ENCODE measurements at places on chromosomes 2 and 18.

GRCh38 chr2:181058378-181059269 is 78.2 kb downstream of the UBE2E3 start:
- no peak for DNase-seq

DNA sequence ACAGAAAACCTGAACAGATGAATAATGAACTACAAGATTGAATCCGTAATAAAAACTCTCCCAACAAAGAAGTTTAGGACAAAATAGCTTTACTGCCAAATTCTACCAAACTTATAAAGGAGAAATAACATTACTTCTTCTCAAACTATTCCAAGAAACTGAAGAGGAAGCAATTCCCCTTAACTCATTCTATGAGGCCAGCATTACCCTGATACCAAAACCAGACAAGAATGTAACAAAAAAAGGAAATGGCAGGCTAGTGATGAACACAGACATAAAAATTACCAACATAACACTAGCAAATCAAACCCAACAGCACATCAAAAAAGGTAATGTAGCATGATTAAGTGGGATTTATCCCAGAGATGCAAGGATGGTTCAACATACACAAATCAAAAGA is 213.7 kb upstream of the FOSL2 start:
- DNase-seq: no peak

DNA sequence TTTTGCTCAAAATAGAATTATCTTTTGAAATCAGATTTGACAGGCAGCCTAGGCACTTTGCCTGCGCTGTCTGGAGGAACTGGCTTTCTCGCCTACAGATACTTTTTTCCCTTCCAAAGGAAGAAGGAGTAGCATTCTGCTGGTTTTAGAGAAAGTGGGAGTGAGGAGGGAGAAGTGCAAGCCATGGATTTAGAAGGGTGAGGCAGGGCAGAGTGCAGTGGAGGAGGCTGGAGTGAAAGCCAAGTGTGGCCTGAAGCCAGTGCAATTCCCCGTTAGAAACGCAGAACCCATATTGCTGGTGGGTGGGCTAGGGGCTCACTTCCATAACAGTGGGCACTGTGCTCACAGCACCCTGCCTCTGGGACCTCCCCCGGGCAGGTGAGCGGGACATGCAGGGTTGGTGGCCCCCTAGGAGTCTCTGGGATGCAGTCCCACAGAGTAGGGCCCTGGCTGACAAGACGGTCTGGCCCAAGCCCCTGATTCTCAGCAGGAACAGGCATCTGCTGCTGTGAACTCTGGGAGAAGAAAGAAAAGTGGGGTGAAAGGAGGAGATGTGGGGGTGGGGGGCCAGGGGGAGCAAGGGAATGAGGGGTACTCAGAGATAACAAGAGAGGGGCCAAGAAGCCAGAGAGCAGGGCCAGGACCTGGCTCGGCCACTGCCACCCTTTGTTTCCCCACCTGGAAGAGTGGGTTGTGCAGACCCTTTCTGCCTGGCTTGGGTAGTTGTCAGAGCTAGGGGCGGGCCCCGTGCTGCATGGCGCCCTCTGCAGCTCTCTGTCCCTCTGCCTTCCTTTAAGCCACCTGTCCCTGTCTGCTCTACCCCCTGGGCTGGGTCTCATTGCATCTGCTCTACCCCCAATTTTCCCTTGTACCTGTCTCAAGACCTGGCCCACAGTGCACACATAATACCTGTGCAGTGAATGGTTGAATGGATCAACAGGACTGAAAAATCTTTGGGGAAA is 273.5 kb upstream of the HS6ST1 start:
- DNase-seq: no peak

DNA sequence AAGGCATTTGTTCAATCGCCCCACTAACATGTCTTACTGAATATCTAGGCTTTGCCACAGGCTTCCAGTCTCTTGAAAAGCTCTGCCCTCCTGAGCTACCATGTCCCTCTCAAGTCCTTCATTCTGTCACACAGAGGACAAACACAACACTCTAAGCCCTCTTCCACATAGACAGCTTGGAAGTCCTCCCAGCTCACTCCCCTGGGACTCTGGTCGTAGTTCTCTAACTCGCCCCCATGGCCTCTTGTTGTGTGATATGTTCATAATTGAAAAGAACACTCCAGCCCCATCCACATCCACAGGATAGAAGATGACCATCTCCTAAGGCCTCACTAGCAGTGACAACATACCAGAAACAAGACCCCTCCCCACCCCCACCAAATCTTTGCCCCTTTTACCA is 37.9 kb downstream of the BUB1 start:
- DNase-seq: no peak
